Kidney epithelial cell (primary cell): ENCODE measurements at places on chromosomes 1 and 21.

GRCh38 chr1:21693732-21694131 is 24.6 kb upstream of the RAP1GAP start:
- no peak for DNase-seq

DNA sequence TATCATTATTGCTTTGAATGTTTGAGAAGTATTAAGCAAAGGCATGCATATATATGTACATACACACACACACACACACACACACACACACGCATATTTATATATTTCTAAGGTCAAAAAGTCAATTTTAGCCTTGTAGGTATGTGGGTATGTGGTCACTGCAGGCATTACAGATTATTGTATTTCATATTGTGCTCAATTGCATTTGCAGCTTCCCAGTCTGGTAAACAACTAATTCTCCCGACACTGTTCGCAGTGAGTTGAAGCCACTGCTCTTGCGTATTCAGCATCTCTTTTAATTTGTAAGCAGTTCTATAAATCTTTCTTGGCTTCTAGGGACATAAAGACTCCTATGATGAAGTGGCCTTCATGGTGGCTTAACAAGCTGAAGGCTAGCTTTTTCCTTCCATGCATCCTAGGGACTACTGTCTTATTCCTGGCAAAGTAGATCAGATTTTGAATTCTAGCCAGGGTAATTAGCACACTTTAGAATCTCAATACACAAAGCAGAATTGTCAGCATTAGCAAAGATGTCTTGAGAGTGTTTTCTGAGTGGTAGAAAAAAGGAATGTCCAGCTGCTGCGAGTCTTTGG is 368.6 kb upstream of the NEGR1 start:
- DNase-seq: no peak

DNA sequence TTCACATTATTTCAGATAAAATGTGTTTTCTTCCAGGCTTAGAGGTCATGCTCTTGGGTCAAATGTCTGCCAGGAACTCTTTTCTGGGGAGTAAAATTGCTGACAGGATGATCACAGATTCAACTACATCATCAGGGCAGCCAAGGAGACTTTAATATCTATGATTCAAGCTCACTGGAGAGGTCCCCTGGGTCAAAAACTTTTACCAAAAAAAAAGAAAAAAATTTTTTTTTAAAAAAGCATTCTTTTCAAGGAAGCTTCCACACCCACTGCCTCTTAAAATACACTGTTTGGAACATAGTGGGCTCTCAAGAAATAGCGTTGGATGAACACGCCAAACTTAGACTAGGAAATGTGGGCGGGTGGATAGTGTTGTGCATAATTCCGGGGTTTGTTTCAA is 81.3 kb downstream of the TIAM1 start:
- DNase-seq: no peak

GRCh38 chr1:33713058-33713877 is 150.6 kb upstream of the HMGB4 start:
- no peak for DNase-seq

DNA sequence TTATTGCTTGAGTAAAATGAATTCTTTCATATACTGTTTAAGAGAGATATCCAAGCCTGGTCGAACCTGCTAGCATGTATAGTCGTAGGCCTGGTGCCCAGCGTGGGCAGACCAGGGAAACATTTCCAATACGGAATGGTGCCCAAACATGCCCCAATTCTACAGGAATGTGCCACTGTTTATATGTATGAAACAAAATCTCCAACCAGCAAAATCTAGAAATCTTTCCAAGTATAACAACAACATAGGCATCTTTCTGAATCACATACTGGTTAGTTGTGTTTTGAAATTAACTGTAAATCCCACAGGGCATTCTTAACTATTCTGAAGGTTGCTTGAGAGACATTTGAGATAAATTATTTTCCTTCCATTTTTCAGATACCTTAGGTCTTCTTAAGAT is 17.0 kb upstream of the ABCD3 start:
- no peak for DNase-seq

DNA sequence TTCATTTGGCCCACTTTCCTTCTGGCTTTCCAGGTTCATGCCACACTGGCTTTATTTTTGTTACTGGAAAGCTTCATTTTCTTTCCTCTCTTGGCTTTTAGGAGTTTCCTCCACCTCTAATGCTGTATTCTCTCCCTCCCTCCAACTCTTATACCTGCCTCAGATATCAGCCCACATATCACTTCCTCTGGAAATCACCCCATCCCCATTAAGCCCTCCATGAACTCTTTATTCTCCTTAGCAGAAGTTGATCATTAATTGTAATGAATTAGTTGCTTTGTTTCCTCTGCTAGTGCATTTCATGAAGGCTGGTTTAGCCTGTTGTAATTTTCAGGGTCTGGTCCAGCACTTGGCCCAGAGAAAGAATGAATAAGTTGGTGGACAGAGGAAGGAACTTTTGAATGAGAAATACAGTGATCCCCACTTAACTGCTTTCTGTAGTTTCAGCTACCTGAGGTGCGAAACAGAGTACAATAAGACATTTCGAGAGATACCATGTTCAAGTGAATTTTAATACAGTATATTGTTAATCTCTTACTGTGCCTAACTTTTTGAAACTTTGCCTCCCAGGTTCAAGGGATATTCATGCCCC is 1.7 kb downstream of the SOAT1 start:
- peak; percentile 2 for DNase-seq

- DNase-seq: no peak
These were observed 109.9 kb downstream of the SPAG17 start for GRCh38 chr1:118075116-118075515.

GRCh38 chr1:162230096-162230495 is 146.6 kb downstream of the SPATA46 start:
- no peak for DNase-seq

GRCh38 chr1:66365635-66366034 is 168.3 kb upstream of the SGIP1 start:
- no peak for DNase-seq

- DNase-seq: no peak
These were observed 85.3 kb downstream of the TYW3 start for GRCh38 chr1:74818241-74818640.

DNA sequence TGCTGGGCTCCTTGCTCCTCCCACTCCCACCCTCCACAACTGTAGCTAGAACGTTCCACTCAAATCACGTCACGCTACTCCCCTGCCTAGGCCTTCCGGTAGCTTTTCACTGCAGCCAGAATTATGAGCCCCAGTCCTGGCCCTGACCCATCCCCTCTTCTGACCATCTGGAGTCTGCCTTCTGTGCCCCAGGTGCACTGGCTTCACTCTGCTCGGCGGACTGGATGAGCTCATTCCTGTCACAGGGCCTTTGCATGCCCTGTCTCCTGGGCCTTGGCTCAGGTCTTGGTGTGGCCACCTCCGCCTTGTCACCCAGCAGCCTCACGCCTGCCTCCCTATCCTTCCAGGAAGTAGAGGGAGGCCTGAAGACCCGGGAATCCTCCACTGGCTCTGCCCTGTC is 62.5 kb upstream of the ACTL8 start:
- no peak for DNase-seq

- DNase-seq: no peak
These were observed 506.1 kb downstream of the NPHP4 start for GRCh38 chr1:5485968-5486696.
